ENCODE measurements at places on chromosomes 1 and 21. TPM values are rescaled to one million over a fixed set of nuclear protein-coding genes. Genes with fewer than 3 reads are reported as not detected.

GRCh38 chr1:3698660-3699408 lies 46.5 kb downstream of the TP73 start:
- no peak for DNase-seq

DNA sequence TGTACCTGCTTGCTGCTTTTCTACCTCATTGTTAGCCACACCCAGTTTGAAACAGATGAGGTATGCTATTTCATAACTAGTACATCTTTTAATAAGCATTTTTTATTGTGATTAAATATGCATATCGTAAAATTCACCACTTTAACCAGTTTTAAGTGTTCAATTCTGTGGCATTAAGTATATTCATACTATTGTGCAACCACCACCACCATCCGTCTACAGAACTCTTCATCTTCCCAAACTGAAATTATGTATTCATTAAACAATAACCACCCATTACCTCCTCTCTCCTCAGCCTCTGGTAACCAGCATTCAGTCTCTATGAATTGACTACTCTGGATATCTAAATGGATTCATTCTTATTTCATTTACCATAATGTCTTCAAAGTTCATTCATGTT lies 20.1 kb downstream of the DR1 start:
- no peak for DNase-seq

GRCh38 chr1:205925736-205926135 lies 17.5 kb downstream of the SLC26A9 start:
- DNase-seq, result no peak

- no peak for DNase-seq
Observed at GRCh38 chr1:47644212-47644573, 206.3 kb downstream of the FOXD2 start.

DNA sequence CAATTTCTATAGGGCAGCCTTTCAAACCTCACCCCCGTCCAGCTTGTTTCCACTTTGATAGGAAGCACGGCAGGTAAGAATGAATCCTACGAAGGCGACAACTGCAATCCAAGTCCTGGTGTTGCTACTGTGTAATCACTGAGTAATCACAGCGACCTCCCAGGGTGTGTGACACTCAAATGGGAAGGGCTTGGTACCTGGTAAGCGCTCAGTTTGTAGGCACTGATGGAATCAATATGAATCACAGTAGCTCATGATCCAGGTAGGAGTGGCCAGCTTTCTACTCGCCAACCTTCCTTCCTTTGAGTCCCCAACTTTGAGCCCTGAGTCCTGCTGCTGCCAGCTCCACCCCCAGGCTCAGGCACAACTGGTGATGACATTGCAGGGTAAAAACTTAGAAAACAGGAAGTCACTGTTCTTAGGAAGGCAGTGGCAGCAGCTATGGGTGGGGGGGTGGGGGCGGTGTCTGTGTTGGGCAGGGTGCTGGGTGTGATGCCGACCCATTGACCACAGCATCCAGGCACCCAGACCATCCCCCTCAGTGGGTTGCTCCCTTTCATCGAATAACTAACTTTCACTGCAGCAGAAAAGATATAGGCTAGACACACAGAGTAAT lies 70.7 kb downstream of the CD247 start:
- DNase-seq, result peak; percentile 70

DNA sequence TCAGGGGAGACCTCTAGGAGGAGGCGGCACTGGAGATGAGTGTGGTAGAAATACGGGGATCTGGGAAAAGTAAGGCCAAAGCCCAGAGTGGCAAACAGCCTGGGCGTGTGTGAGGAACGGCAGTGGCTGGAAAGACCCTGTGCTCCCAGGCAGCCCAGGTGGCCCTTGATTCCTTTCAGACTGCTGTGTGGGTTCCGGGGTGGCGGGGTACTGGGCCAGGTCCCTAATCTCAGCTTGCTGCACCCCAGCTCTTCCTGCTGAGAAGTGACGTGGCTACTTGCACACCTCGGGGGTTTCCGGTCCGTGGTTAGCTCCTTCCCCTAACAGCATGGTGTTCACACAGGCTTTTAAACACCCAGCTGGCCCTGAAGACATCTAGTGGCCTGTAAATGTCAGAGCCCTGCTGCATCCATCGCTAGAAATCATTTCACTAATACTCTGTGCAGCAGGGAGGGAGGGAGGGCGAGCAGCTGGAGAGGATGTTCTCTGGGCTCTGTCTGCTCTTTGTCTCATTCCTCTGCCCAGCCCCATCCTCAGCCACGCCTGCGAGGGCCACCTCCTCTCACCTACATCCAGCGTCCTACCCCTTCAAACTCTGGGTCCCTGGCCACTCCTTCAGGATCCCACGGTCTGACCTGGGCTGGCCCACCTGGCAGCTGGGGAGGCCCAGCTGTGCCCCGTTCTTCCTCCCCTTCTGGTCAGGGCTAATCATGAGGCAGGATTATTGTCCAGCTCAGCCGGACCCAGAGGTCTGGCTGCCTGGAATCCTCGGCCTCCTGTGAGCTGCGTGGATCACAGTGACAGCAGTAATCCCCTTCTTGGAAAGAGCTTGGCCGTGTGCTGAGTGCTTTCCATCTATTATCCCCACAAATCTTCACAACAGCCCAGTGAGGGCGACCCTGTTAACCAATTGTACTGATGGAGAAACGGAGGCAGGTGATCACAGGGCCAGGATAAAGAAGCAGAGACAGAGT lies 7.2 kb downstream of the ZDHHC18 start:
- DNase-seq, result peak; percentile 89

GRCh38 chr1:76770979-76771378 lies 96.3 kb upstream of the ST6GALNAC5 start:
- DNase-seq, result no peak

DNA sequence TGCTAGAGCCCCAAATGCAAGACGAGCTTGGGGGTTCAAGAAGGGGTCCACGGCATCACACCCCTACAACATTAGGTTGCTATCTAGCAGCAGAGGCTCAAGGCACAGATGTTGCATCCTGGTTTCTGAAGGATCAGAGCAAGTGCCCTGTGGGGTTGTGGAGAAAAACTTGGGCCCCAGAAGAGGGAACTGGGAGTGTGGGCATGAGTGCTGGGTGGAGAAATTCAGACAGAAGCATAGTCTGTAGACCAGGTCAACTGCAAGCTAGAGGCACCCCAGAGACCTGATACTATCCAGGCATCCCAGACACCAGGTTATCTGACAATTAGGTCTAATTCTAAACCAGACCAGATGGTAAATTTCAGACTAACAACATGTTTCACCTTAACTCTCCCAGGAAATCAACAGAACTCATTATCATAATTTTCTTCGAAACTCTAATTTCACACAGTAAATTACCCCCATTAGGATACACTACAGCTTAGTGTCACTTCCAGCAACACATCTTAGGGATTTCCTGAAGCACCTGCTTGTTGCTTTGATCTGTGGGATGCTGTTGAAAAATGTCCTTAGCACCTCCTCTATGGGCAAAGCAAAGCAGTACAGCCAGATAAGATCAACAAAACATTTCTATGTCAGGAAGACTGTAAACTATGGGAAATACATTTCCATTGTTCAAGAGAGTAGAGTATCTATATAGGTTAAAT lies 179.3 kb downstream of the VAV3 start:
- DNase-seq, result no peak

DNA sequence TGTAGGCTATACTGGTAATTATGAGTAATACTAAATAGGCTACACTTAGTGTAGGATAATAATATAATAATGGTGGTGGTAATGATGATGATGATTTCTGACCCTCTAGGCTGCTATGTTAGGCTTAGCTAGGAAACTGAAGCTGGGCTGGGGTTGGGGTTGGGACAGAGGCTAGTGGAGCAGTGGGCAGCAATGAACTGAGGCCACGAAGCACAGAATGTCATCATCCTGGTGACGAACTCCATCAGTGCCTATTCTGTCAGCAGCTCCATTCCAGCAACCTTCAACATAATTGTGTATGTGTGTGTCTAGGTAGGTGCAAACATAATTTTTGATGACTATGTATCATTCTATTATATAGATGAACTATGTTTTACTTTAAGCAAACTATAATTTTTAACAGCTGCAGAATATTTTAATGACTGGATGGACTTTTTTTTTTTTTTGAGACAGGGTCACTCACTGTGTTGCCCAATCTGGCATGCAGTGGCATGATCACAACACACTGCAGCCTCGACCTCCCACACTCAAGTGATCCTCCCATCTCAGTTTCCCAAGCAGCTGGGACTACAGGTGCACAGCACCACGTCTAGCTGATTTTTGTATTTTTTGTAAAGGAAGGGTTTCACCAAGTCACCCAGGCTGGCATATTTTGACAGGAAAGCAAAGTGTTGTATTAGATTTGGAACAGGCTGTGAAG lies 12.9 kb upstream of the CLIC4 start:
- no peak for DNase-seq

GRCh38 chr1:114082867-114083585 lies 70.6 kb downstream of the SYT6 start:
- no peak for DNase-seq

Gene TINAGL1
- not detected for total RNA-seq

Gene CFAP45
- 1.7 TPM for total RNA-seq

Gene KHDRBS1
- total RNA-seq, result 158 TPM

Gene FAAH
- 5.0 TPM for total RNA-seq

Gene LCE2A
- not detected for total RNA-seq
